Suprapubic skin (tissue), 4 donors: ENCODE measurements at places on chromosomes 16 and 17. TPM values are rescaled to one million over a fixed set of nuclear protein-coding genes. Genes with fewer than 3 reads are reported as not detected.

SDR42E2 gene
- not detected for total RNA-seq

- DNase-seq: no peak
Measured at GRCh38 chr16:12157517-12158093, 181.1 kb downstream of the SNX29 start.

ZNF385C gene
- total RNA-seq: 0.76 TPM

- no peak for DNase-seq
Measured at GRCh38 chr17:51685287-51685909, 425.1 kb downstream of the UTP18 start.

ST6GALNAC2 gene
- total RNA-seq: 71.1 TPM

GRCh38 chr16:66512272-66513110 is 37.4 kb downstream of the TK2 start:
- no peak for DNase-seq

HSD17B1 gene
- 2.6 TPM for total RNA-seq

DNA sequence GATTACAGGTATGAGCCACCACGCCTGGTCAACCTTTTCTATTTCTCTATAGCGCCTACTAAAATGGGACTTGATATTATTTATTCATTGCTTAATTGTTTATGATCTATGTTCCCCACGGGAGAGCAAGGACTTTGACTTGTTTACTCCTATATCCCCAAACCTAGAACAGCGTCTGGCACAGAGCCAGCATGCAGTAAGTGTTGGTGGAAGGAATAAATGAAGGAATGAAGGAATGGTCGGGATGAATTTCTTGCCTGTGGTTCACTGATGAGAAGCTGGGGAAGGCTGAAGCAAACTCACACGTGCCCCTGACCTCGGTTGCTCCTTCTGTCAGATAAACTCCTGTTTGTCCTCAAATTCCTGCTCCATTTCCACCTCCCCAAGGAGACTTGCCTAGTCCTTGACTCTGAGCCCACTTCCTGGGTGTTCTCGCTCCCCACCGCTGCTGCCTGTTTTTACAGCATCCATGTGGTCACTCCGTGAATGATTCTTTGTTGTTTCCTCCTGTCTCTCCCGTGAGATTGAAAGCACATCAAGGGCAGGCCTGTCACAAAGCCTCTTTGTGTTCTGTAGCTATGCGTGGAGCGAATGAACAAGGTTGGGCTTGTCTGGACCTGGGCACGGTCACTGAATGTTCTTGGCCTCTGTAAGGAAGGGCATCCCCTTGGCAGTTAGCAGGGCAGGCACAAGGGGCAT is 17.3 kb downstream of the C17orf100 start:
- peak; percentile 69 for DNase-seq

ZG16 gene
- total RNA-seq: not detected

- DNase-seq: no peak
Measured at GRCh38 chr17:2442166-2442565, 41.3 kb upstream of the MNT start.

- no peak for DNase-seq
Measured at GRCh38 chr17:14746822-14747602, 446.1 kb downstream of the HS3ST3B1 start.

DNA sequence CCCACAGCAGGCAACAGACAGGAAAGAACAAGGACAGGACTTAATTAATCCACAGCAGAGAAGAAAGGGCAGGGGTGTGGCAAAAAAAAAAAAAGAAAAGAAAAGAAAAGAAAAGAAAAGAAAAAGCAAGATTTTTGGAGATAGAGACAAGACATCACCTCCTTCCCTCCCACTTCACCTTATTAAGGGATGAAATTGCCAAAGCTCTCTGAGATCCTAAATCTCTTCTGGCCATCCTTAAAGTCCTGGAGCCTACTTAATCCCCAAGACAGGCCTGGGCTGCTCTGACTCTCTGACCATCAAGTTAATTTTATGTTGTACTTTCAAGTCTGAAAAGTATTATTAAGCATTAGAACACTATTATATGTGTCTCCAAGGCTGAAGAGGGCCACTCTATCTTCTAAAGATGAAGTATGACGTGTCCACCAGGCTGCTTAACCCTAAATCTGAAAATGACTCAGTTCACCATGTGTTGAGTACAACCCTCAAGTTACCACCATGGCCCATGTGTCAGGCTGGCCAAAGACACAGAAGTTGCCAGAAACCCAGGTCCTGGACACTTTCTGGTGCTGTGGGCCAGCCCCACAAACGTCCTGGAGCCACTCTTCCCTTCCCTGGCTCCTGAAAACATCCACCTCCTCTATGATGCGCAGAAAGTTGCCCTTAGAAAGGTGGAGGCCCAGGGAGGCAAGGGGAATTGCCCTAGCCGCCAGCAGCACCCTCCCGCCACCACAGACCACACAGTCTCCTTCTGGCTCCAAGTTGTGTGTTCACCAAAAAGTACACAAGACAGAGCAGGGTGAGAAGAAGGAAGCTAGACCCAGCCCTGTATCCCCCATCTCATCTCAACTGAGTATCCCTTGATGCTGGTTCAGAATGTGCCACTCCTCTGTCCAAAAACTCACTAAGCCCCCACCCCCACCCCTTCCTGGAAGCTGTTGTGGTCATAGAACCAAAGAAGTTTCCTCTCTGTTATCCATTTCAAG is 2.7 kb downstream of the SOCS1 start:
- DNase-seq: no peak

GRCh38 chr17:33779234-33779591 is 475.9 kb upstream of the CCL2 start:
- no peak for DNase-seq

- no peak for DNase-seq
Measured at GRCh38 chr17:57604771-57605674, 140.1 kb downstream of the CCDC182 start.

AHSP gene
- total RNA-seq: not detected

- DNase-seq: peak; percentile 82
Measured at GRCh38 chr17:75843577-75844529, at the start of gene UNC13D. Gene UNC13D (minus strand): TSS chr17:75844404. CDS start chr17:75844337, 67 bp downstream.

TMEM219 gene
- total RNA-seq: 106 TPM

NPIPA8 gene
- 1.6 TPM for total RNA-seq

DNA sequence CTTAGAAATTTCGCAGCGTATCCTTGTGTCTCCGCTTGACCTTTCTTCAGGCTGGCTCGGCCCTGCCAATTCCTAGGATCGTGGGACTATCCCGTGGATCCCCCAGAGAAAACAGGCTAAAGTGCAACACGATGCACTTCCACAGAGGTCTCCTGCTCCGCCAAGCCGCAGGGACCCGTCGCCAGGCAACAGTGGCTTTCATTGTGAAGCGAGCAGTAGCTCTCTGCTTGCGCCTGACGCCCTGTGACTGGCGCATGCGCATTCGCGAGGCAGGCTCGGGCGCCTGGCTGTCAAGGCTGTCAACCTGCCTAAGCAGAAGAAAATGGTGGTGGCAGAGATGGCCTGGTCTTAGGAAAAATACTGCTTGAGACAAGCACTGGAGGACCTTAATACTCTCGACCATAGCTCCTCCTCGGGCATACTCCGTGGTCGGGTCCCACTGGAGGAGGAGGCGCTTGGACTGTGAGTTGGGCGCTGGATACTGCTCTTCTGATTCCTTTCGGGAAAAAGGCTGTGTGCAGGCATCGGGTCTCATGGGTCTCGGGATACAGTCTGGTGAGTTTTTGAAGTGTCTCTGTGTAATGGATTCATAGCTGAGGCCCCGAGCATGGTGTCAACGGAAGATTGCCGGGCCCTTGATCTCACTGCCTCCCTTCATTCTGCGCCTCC is 2336.1 kb downstream of the TP53TG3F start:
- DNase-seq: no peak

DNA sequence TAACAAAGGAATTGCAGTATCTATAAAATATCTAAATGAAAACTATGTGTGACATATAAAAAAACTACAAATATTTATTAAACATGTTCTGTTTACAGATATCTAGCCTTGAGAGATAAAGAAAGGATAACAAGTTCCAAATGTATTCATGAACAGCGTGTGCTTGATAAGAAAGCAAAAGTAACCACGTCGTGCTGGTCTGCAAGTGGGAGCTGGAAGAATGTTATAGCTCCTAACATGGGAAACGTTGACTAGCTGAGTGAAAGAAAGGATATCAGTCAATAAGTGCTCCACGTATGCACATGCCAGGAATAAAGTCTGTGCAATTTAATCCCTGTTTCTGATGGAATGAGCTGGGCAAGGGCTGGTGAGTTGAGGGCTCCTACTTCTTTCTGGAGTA is 71.2 kb upstream of the CDYL2 start:
- no peak for DNase-seq

- no peak for DNase-seq
Measured at GRCh38 chr17:17119533-17119932, 77.3 kb downstream of the MPRIP start.

GRCh38 chr17:42132941-42133340 is 10.3 kb downstream of the HSPB9 start:
- DNase-seq: no peak

DNA sequence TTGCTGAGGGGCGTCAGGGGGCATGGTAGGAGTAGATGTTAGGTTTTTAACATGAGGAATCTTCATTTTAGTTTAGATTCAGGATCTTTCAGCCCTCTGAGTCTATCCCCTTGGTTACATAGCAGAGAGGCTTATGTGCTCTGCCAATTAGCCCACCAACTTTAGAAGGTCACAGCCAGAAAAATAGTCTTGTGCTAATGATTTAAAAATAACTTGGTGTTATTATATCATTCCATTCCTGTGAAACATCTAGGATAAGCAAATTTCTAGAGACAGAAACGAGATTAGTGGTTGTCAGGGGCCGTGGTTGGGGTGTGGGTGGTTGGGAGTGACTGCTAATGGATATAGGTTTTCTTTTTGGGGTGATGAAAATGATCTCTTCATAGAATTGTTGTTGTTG is 183.7 kb downstream of the SNX29 start:
- no peak for DNase-seq

GRCh38 chr17:80395402-80396151 is 19.4 kb upstream of the ENDOV start:
- DNase-seq: no peak

DNA sequence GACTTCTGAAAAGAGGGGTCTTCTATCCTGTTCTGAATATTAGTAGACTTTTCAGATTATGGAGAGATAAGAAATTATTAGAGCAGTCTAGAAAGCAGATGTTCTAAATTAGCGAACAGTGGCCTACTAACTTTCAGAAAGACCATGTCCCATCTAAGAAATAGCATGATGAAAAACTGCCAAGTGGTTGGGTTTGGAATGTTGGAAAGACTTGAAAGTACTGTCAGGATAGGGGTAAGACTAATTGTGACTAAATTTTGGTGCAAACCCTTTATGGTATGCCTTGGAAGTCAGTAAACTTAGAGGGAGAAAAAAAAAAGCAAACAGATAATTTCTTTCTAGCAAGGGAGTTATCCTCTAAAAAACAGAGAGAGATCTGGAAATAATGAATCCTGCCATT is 41.1 kb downstream of the TANGO6 start:
- no peak for DNase-seq

RASL10B gene
- 0.94 TPM for total RNA-seq

KRTAP4-5 gene
- not detected for total RNA-seq

- DNase-seq: no peak
Measured at GRCh38 chr16:4454623-4455022, 19.8 kb downstream of the NMRAL1 start.

GRCh38 chr16:19657831-19658230 is 60.2 kb downstream of the KNOP1 start:
- DNase-seq: no peak

GAST gene
- not detected for total RNA-seq

GRCh38 chr17:34913001-34913400 is 48.3 kb downstream of the CCT6B start:
- DNase-seq: no peak

GRCh38 chr16:56861092-56861610 is 3.9 kb upstream of the SLC12A3 start:
- DNase-seq: no peak
